ENCODE measurements at places on chromosomes 2 and 18. TPM values are rescaled to one million over a fixed set of nuclear protein-coding genes. Genes with fewer than 3 reads are reported as not detected.

MRPL30 gene
- 28.8 TPM for total RNA-seq

GPN1 gene
- 42.2 TPM for total RNA-seq

NABP1 gene
- total RNA-seq = 42.5 TPM

MRO gene
- 0.46 TPM for total RNA-seq

MORN2 gene
- 8.1 TPM for total RNA-seq

LYG2 gene
- not detected for total RNA-seq

RAX gene
- total RNA-seq = not detected

PLB1 gene
- not detected for total RNA-seq

DHRS9 gene
- total RNA-seq = not detected

UGT1A3 gene
- total RNA-seq = not detected

TCF23 gene
- total RNA-seq = not detected

RNPEPL1 gene
- total RNA-seq = 51.8 TPM

RAB17 gene
- total RNA-seq = not detected

NETO1 gene
- not detected for total RNA-seq

GFPT1 gene
- total RNA-seq = 31.2 TPM

HOXD11 gene
- total RNA-seq = not detected

OTOS gene
- total RNA-seq = not detected

AQP12A gene
- total RNA-seq = not detected

CCNYL1 gene
- total RNA-seq = 22.5 TPM

RNF125 gene
- total RNA-seq = 2.2 TPM

MAP3K19 gene
- not detected for total RNA-seq

RNF25 gene
- total RNA-seq = 25.7 TPM

D2HGDH gene
- total RNA-seq = 68.1 TPM

ASB18 gene
- not detected for total RNA-seq

SNORC gene
- total RNA-seq = 1.4 TPM

PPP1R1C gene
- not detected for total RNA-seq

TEX44 gene
- total RNA-seq = not detected

HOXD12 gene
- 0.25 TPM for total RNA-seq

PAIP2B gene
- total RNA-seq = 6.9 TPM

AQP4 gene
- total RNA-seq = not detected

REG3A gene
- total RNA-seq = not detected

C1QL2 gene
- total RNA-seq = not detected
